ENCODE measurements at places on chromosomes 1 and 21. TPM values are rescaled to one million over a fixed set of nuclear protein-coding genes. Genes with fewer than 3 reads are reported as not detected.

Gene OLIG1
- total RNA-seq = not detected

Gene PAQR6
- total RNA-seq = 0.59 TPM

Gene GLUL
- 545 TPM for total RNA-seq

Gene GATAD2B
- 8.6 TPM for total RNA-seq

Gene DISP3
- total RNA-seq = under 0.01 TPM

Gene CD58
- total RNA-seq = 23.1 TPM

Gene PCSK9
- total RNA-seq = 4.4 TPM

Gene GUCA2B
- total RNA-seq = not detected

Gene DPT
- not detected for total RNA-seq

Gene NBPF19
- total RNA-seq = 20.1 TPM

Gene AMY2A
- not detected for total RNA-seq

Gene EFNA4
- total RNA-seq = 0.73 TPM

Gene ATAD3C
- total RNA-seq = not detected

Gene MYBPH
- 0.39 TPM for total RNA-seq

Gene TSPAN2
- total RNA-seq = not detected

Gene RORC
- total RNA-seq = not detected

Gene ABCA4
- under 0.01 TPM for total RNA-seq

Gene TOMM40L
- total RNA-seq = 8.5 TPM

Gene NBPF10
- total RNA-seq = 4.3 TPM

Gene EFCAB7
- 7.7 TPM for total RNA-seq

Gene SPRR2F
- total RNA-seq = not detected

Gene ZNF683
- not detected for total RNA-seq

Gene CFAP57
- total RNA-seq = under 0.01 TPM

Gene VSIG8
- total RNA-seq = not detected

Gene ATP1A2
- total RNA-seq = not detected

Gene MIXL1
- total RNA-seq = not detected

Gene SDC3
- 14.3 TPM for total RNA-seq

Gene MAB21L3
- under 0.01 TPM for total RNA-seq

Gene ZNF670
- total RNA-seq = 3.3 TPM

Gene TMPRSS15
- not detected for total RNA-seq

Gene ANXA9
- 0.37 TPM for total RNA-seq

Gene GJA8
- not detected for total RNA-seq

Gene MPL
- total RNA-seq = not detected
